Cerebellum (tissue), 4 donors: ENCODE measurements at places on chromosomes 5 and 9. TPM values are rescaled to one million over a fixed set of nuclear protein-coding genes. Genes with fewer than 3 reads are reported as not detected.

- no peak for DNase-seq
Measured at GRCh38 chr5:9524941-9525340, 20.9 kb downstream of the SEMA5A start.

DNA sequence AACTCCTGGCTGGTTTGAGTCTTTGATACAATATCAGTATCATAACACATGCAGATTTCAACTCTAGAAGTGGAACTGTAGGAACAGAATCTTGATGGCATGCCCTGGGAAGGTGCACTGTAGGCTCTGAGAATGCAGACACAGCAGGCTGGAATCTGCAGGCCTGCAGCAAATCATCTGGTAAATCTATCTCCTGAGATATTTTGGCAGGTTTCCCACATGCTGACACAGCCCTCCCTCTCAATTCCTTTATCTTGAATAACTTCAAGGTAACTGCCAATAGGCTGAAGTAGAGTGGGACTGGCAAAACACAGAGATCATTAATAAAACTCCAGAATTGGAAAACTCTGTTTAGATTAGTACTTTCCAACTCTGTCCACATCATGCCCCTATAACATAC lies 177.8 kb upstream of the PCSK5 start:
- no peak for DNase-seq

DNA sequence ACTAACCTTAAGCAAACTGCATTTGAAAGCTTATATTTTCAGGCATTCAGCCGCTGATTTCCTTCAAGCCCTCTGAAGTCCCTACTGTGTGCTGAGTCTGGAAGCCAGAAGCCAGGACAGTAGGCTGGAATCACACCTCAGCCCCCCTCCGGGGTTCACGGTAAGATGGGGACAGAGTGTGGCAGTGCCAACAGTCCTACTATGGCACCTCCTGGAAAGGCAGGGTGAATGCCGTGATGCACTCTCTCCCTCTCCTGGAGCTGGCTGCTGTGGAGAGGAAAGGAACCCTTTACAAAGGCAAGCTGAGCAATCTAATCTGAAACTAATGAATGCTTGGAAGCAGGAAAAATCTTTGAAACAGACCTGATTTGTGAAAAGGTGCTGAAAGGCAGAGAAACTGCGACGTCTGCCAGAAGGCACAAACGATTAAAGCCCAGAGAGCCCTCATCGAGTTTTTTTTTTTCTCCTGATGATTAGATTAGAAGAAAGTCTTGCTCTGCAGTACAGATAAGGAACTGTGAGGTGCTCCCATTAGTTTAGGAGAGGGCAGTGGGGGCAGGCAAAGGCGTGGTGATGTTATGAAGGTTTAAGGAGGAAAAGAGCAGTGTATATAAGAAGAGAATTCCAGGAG lies 21.0 kb downstream of the ANKH start:
- DNase-seq, result no peak

- no peak for DNase-seq
Measured at GRCh38 chr9:75454043-75454442, 365.7 kb downstream of the OSTF1 start.

GRCh38 chr9:79512251-79512650 lies 59.5 kb upstream of the TLE4 start:
- no peak for DNase-seq

- no peak for DNase-seq
Measured at GRCh38 chr9:107174441-107174840, 108.6 kb upstream of the RAD23B start.

GRCh38 chr9:118000581-118000980 lies 296.4 kb downstream of the TLR4 start:
- DNase-seq, result no peak

DNA sequence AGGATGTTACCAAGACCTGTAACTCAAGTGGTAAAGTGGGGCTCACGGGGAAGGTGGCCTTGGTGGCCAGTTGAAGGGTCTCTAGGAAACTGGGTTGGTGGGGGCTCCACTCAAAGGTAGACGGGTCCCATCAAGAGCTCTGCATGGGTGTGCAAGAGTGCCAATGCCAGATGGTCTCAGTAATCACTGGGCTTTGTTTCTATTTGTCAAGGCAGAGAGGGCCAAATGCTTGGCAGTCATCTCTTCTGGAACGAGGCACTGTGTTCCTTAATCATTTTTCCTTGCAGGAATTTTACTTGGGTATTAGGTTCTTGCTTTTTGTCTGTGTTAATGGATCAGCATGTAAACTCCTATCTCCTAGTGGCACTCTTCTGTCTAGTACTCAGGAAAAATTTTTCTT lies 220.8 kb downstream of the DIRAS2 start:
- peak; percentile 73 for DNase-seq

DNA sequence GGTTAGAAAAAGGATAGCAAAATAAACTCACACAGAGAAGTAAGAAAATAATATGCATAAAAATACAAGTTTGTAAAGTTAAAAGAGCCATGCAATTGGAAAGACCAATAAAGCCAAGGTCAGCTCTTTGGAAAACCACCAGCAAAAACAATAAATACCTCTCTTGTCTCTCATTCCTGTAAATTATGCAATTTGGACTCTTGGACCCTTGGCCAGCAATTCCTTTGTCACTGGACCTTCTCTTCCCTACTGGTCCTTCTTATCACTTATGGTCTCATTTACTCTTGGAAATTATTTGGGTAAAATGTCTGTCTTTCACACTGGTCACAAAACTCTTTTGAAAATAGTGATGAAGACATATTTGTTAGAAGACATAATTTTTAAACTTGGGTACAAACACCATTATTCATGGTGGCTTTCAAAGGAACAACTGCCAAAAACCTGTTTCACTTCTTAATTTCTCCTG lies 379.5 kb downstream of the TMEM232 start:
- DNase-seq, result no peak

DNA sequence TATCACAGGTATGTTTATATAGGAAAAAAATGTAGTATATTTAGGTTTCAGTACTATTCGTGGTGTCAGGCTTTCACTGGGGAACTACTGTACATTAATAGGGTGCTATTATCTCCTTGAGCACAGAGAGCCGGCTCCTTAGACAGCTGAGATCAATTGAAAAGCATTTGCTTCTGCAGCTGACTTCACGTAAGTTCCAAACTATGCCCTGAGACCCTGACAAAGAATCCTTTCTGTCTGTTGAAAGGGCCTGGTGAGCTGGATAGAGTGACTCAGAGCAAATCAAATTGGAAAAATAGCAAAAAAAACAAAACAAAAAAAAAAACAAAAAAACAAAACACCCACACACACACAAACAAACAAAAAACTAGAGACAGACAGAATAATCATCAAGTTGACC lies 652.0 kb downstream of the MTRR start:
- DNase-seq, result no peak

DNA sequence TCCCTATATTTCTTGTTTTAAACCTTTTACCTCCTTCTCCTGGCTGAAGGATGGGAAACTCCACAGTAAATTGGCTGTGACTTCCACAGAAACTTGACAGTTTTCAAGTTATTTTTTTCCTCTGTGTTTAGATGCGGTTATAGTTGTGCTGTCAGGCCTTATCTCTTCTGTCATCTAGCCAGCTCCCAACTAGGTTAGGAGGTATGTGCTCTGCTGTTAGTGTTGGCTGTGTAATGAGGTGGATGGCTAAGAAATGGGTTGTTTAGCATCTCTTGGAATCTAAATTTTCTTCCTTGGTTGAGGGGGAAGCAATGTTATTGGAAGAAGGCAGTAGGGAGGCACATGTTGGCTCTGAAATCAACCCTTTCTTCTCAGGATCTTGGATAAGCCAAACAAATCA lies 149.9 kb upstream of the RUSC2 start:
- DNase-seq, result no peak

DNA sequence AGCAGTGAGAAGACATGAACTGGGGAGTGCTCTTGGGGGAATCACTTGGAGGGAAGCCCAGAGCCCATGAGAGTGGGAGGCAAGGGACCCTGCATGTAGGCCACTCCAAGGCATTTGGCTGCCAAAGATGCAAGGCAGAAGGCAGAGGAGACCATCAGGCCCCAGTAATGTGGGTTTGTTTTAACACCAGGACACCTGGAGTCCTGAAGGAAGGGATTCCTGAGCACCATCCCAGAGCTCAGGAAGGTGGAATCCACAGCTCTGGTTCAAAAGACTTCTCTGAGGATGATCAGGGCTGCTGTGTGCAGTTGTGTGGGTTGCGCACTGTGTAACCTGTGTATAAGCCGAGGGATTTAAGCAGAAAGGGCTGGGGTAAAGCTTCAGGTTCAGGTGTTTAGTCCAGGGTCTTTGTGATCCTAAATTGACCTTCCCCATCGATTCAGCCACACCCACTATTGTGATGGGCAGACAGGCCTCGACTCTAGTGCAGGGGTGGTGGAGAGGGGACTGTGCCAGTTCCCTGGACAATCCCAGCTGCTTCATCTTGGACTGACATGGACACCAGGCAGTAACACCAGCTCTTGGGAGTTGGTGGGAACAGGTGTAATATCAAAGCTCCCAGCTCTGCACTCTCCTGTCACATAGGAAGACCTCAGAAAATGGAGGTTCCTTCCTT lies 11.0 kb downstream of the B4GALT7 start:
- DNase-seq, result no peak

- no peak for DNase-seq
Measured at GRCh38 chr5:67093279-67093678, 103.3 kb downstream of the CD180 start.

- peak; percentile 85 for DNase-seq
Measured at GRCh38 chr5:141560725-141561483, 57.9 kb downstream of the DIAPH1 start.

DNA sequence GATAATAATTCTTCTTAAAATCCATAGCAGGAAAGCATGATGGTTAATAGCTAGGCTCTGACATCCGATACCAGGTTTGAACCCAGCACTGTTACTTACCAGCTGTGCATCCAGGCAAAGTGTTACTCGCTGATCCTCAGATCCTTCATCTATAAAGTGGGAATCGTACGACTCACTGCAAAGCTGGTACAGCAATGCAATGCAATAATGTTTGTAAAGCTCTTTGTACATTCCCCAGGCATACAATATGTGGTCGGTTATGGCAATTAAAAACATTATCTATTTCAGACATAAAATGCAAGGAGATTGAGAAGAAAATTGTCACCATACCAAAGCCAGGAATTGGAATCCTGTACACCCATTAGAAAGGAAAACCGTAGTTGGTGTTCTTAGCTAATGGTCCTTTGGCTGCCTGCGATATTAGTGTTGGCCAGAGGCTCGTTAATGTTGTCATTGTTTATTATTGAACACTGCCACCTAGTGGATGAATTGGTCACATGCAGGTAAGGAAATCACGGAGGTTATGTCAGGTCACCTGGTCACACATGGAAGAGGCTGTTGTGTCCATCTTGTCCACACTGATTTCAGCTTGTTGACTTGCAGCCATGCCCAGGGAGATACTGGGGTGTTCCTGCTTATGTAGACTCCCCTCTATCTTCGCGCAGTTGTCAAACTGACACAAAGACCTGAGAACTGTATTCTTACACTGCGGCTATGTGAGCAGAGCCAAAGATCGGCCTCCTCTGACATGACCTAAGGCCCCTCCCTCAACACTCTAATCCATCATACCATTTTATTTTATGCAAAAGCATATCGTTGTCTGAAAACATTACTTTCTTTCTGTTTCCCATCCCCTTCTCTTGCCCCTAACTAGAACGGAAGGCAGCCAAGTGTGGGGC lies 87.5 kb upstream of the PPP2R2B start:
- peak; percentile 69 for DNase-seq

- DNase-seq, result no peak
Measured at GRCh38 chr9:77789891-77790290, 141.8 kb upstream of the GNA14 start.

DNA sequence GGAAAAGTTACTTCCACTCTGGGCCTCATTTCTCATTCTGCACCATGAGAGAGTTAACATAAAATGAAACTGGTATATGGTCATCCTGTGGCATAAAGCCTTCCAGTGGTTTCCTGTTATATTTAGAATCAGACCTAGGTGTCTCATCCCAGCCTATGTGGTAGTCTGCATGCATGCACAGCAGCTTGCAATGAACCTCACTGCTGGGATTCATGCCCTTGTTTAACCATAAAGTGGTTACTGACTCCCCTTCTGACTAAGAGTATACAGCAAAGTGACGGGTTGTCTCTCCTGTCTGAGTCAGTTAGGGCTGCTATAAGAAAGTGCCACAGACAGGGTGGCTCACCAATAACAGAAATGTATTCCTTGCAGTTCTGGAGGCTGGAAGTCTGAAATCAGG lies 14.7 kb upstream of the TDRD7 start:
- DNase-seq, result no peak

DNA sequence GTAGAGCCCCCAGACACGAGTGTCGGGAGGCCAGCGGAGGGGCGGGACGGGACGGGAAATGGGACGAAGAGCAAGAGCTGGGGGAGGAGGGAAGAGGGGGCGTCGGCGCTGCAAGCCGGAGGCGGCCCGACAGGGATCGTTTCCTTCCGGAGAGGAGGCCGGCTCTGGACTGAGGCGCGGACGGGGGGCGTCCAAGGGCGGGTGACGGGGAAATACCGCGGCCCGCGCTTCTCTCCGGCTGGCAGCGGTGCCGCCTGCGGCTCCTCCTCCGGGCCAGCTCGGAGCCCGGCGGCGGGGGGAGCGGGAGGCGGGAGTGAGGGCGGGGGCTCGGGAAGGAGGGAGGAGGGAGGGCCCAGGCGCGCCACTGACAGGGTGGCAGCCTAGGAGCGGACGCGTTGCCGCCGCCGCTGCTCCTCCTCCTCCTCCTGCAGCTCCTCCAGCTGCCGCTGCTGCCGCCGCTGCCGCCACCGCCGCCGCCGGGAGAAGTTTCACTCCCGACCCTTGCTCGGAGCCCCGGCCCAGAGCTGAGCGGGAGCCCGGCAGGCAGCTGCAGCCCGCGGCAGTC lies at the start of gene CHSY3:
CHSY3 (plus strand) TSS at position 364 of the 565 bp plus-strand sequence.
- peak; percentile 20 for DNase-seq

GABRB2 gene
- total RNA-seq, result 63.2 TPM

ATP6V0E1 gene
- 40.2 TPM for total RNA-seq

BNC2 gene
- 5.2 TPM for total RNA-seq

MAST4 gene
- 21.5 TPM for total RNA-seq

PCDHGB3 gene
- 21.2 TPM for total RNA-seq

PHYHD1 gene
- total RNA-seq, result 1.1 TPM
